ENCODE measurements at places on chromosomes 5 and 9. TPM values are rescaled to one million over a fixed set of nuclear protein-coding genes. Genes with fewer than 3 reads are reported as not detected.

GRCh38 chr9:79970146-79970425 lies 398.3 kb downstream of the TLE4 start:
- H3K27ac ChIP-seq: no peak overlapping the region
- no peaks in the 10 kb centered on the region for H3K27me3 ChIP-seq
- no peaks in the 10 kb centered on the region for H3K4me1 ChIP-seq
- no peak for DNase-seq
- no peak overlapping the region for H3K4me3 ChIP-seq

DNA sequence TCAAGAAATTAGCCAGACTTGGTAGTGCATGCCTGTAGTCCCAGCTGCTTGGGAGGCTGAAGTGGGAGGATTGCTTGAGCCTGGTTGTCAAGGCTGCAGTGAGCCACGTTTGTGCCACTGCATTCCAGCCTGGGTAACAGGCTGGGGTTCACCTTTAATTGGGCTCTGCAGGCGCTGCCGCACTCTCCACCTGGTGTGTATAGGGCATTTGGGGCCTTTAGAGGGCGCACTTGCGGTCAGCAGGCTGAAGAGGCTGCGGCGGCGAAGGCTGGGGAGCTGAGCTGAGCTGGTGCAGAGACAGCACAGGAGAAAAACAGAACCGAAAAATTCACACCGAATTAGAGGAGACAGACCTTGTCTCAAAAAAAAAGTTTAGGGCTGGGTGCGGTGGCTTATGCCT lies 31.2 kb downstream of the CDK7 start:
- no peak for DNase-seq
- H3K4me1 ChIP-seq: no peaks in the 10 kb centered on the region
- no peaks in the 10 kb centered on the region for H3K27me3 ChIP-seq

- no peaks in the 10 kb centered on the region for H3K27me3 ChIP-seq
- no peaks in the 10 kb centered on the region for H3K36me3 ChIP-seq
- no peak for DNase-seq
- H3K4me1 ChIP-seq: no peaks in the 10 kb centered on the region
- H3K4me3 ChIP-seq: no peak overlapping the region
These were observed 21.7 kb downstream of the FAM163B start for GRCh38 chr9:133587466-133587865.

GRCh38 chr9:134648701-134649530 lies 7.3 kb downstream of the COL5A1 start:
- no peak overlapping the region for H3K4me3 ChIP-seq
- no peaks in the 10 kb centered on the region for H3K36me3 ChIP-seq
- H3K27ac ChIP-seq: peak overlapping the region; percentile 61
- no peaks in the 10 kb centered on the region for H3K27me3 ChIP-seq

DNA sequence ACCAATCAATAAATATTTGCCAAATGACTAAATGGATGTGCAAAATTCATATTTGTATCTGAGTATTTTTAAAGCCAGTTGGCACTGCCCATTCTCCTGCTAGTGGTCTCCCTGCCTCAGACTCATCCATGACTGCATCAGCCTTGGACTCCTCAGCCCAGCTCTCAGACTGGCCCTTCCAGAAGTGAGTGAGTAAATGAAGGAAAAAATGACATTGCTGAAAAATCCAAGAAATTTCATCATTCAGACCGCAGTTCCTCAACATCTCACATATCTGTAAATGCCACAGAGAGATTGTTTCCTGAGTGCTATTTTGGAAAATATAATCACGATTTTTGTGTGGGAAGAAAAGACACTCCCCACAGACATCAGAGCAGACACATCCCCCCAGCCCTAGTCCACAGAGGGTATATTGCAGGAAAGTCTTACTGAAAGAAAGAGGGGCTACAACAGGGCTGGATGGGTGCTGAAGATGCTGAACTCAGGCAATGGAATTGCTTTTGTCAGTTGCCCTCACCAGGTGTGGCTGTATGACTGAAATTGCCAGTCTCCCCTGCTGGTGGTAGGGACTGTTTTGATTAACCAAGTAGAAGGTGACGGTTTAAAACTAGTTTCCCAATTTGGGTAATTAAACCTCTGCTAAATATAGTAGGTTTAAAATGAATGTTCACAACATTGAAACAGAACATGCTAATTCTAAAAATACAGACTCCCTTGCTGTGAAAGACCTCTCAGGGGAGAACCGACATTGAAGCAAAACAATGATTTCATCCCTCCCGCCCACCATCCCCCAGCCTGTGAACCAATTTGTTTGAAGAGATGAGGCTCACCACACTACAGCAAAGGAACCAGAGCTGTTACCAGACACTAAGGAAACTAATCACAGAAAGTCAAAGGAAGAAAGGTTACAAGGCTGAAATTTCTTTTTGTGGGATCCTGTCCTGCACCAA lies 158.8 kb downstream of the DEPDC1B start:
- H3K27me3 ChIP-seq: no peaks in the 10 kb centered on the region
- H3K4me3 ChIP-seq: no peak overlapping the region
- DNase-seq: no peak

The C5orf58 gene
- total RNA-seq: not detected

- H3K36me3 ChIP-seq: no peaks in the 10 kb centered on the region
- no peaks in the 10 kb centered on the region for H3K4me1 ChIP-seq
- DNase-seq: no peak
- H3K4me3 ChIP-seq: no peak overlapping the region
- H3K27me3 ChIP-seq: no peaks in the 10 kb centered on the region
- H3K27ac ChIP-seq: no peak overlapping the region
These were observed 569.2 kb upstream of the PTPRD start for GRCh38 chr9:11182001-11182400.

- no peak overlapping the region for H3K4me3 ChIP-seq
- DNase-seq: no peak
- no peaks in the 10 kb centered on the region for H3K27me3 ChIP-seq
- H3K4me1 ChIP-seq: no peaks in the 10 kb centered on the region
- H3K27ac ChIP-seq: no peak overlapping the region
These were observed 17.1 kb downstream of the RNF44 start for GRCh38 chr5:176519810-176520720.
